ENCODE measurements at places on chromosomes 2 and 18.
A peak's percentile ranks its signal among the peaks of the same experiment; 100 is the strongest.

DNA sequence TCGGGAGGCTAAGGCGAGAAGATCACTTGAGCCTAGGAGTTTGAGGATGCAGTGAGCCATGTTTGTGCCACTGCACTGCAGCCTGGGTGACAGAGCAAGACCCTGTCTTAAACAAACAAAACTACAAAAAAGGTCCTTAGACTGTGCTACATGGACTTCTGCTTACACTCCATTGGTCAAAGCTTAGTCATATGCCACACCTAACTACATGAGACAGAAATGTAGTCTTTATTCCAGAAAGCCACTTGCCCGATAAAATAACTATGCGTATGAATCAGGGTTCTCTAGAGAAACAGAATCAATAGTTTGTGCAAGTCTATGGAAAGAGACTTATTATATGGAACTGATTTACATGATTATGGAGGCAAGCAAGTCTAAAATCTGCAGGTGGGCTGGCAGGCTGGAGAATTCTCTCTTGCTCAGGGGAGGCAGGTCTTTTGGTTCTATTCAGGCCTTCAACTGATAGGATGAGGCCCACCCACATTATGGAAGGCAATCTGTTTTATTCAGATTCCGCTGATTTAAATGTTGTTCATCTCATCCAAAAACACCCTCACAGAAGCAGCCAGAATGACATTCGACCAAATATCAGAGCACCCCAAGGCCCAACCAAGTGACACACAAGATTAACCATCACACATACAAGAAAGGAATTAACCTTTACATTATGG, 114.4 kb upstream of the SIX2 start:
- DNase-seq, result no peak

GRCh38 chr2:17853799-17854198, 24.7 kb upstream of the KCNS3 start:
- DNase-seq, result no peak

DNA sequence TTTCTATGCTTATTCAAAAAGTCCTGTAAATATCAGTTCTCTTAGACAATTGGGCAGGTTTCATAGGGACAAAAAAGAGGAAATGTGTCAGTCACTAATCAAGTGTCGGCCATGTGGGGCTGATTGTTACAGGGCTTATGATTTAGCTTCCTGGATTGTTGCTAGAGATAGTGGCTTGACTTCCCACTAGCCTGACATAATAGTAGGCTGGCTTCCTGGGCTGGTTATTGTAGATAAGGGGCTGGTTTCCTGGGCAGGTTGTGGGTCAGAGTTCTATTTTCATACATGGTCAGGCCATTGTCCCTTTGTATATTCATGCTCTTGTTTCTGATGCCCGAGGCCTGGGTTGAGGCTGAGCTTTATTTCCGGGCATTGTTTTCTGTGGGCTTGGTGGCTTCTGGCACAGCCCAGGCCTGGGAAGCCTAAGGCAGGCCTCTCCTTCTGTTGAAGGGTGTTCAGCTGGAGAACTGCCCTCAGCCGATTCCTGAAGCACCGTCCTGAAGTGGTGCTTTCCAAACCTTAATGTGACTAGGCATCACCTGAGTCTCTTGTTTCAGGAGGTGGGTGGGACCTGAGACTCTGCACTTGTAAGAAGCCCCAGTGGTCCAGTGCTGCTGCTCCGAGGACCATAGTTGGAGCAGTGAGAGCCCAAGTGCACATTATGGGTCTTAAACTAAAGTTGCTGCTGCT, 37.0 kb downstream of the CD8B2 start:
- DNase-seq, result no peak

DNA sequence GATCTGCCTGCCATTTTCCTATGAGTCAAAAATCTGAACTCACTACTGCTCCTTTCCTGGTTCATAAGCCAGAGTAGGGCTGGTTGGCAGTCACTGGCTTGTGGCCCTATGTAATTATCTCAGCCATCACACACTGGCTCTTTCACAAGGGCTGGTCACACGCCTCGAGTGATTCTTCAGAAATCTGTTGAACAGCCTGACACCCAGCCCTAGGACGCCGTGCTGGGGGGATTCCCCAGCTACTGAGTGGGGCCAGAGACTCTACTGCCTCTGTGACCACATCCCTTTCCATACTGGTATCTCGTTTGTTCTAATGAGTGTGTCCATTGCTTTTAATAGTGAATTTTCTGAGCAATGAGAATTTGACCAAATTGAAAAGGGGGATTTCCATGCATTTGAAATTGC, 45.8 kb upstream of the RBM44 start:
- DNase-seq, result peak; percentile 85

DNA sequence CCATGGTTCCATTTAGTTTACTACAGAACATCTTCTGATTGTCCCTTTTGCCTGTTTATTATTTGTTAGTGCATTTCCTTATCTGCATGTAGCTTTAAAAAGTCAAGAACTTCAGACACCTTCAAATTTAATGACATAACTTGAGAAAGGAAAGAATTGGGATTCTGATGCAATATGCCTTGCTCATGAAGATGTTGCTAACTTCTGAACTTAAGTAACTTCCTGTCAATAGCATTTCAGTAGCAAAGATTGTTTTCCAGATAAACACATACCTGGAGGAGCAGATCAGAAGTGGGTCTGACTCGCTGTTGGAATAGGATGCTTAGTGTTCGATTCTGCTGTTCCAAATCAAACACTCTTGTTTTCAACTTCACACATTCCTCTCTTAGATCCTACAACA, 190.2 kb upstream of the LYPD1 start:
- no peak for DNase-seq

DNA sequence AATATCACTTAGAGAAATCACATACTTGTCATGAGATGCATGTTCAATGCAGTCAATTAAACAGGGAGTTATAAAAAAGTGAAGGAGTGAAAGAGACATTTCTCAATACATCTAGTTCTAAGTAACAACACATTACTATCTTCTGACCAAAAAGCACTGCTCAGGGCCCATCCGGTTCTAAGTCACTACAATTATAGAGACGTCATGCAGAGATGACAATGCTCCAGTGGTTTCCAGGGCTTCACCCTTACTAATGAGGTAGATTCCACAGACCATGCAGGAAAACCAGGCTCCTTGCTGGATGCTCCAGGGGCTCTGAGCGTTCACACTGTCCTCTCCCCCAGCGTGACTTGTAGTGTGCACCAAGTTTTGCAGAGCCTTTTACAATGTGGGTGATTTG, 88.0 kb downstream of the FTCDNL1 start:
- no peak for DNase-seq

GRCh38 chr18:76977684-76978232, 154.8 kb downstream of the MBP start:
- no peak for DNase-seq

GRCh38 chr2:17065536-17065935, 399.9 kb upstream of the CYRIA start:
- no peak for DNase-seq

GRCh38 chr2:225270861-225271260, 128.6 kb upstream of the NYAP2 start:
- no peak for DNase-seq

DNA sequence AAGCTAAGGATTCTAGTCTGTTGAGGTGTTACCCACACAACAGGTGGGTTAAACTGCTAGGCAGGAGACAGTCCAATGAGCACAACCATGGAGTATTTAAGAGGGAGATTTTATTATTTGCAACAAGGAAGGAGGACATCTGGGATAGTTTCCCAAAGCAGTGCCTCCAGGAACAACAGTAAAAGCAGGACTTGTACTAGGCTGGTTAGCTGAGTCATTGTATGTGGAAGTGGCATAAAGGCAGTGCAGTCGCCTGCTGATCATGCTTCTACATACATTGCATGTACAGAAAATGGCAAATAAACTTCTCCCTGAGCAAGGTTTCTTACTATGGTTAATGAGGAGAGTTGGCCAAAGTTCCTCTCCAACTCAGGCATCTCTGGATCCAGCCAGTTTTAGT, 46.1 kb upstream of the CYTIP start:
- DNase-seq, result no peak

DNA sequence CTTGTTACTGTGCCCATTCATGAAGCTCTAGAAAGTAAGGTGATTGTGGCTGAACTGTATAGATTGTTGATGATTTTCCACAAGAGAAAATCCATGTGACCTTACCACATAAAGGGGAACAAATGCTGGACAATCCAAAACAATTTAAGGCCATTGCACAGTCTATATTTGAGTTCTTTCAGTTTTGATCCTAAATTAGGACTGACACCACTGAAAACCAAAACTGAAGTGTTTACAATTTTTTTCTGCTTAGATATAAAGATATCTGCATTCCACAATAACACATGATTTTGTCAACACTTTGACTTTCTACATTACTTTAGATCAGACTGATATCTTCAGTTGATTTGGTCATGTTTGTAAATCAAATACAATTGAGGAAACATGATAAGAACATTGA, 123.6 kb upstream of the SLC38A11 start:
- DNase-seq, result no peak

- DNase-seq, result no peak
Measured at GRCh38 chr2:174292908-174293307, 41.8 kb upstream of the SP9 start.

DNA sequence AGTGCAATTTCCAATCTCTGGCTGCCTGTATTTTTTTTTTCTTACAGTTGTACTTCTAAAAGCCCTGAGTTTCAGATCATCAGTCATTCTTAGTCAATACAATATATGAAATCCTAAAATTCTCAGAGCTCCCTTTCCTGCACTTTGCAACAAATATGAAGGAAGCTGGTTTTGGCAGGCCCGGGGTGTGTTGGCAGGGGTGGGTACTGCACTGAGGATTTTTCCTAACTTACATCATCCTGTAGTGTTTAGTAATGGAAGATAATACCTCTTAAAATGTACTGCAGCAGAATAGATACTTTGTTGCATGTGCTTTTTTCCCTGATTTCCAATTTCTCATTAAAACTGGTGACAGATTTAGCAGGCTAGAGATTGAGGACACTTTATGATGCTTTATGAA, 374.6 kb downstream of the PTH2R start:
- no peak for DNase-seq

GRCh38 chr2:9830685-9831410, 12.4 kb upstream of the TAF1B start:
- DNase-seq, result no peak

GRCh38 chr2:145194673-145195072, 674.8 kb upstream of the ZEB2 start:
- no peak for DNase-seq

- peak; percentile 86 for DNase-seq
Measured at GRCh38 chr2:127415593-127416505, 2.4 kb upstream of the PROC start.

- no peak for DNase-seq
Measured at GRCh38 chr2:224937887-224938286, 104.4 kb downstream of the DOCK10 start.

DNA sequence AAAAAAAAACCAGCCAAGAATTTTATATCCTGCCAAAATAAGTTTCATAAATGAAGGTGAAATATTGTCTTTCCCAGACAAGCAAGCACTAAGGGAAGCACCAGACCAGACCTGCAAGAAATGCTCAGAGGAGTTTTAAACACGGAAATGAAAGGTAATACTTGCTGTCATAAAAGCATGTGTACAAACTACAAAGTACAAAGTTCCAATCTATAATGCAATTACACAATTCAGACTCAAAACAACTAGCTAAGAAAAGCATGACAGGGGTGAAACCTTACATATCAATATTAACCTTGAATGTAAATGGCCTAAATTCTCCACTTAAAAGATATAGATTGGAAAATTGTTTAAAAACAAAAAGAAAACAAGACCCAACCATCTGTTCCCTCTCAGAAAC, 45.0 kb upstream of the ASXL3 start:
- no peak for DNase-seq

- DNase-seq, result no peak
Measured at GRCh38 chr18:12515550-12515949, 107.8 kb downstream of the PRELID3A start.

GRCh38 chr18:61333271-61333745, at the start of gene CDH20:
Gene CDH20 (plus strand): TSS chr18:61333430.
- no peak for DNase-seq

All from T-helper 2 cell (primary cell).